Eye (tissue), 1 donor: ENCODE measurements at places on chromosomes 11 and 22.

DNA sequence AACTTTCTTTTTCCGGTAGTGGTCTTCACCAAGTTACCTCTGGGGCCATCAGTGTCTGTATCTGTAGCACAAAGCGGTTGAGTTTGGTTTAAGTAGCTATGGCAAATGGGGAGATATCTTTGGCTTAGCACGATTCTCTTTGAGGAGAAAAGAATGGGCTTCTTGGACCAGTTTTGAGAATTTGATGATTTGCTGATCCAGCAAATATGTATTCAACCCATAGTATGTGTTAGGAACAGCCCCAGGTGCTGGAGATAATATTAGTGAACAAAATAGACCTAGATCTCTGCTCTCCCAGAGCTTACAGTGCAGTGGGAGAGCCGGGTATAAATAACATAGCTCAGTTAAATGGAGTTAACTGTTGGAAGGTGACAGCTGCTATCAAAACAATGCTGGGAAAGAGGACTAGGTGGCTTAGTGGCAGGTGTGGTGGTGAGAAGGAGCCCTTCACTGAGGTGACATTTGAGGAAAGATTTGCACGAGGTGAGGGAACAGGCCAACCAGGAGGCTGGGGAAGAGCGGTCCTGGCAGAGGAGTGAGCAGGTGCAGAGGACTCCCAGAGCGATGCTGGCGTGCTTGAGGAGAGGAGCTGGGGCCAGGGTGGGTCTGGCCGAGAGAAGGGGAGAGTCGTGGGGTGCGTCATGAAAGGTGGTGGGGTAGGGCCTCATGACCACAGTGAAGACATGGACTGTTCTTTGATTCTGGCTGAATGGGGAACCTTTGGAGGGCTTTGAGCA lies 5.0 kb downstream of the TBC1D22A start:
- DNase-seq: no peak

GRCh38 chr11:67279589-67280340 lies 9.3 kb upstream of the ANKRD13D start:
- DNase-seq: no peak

DNA sequence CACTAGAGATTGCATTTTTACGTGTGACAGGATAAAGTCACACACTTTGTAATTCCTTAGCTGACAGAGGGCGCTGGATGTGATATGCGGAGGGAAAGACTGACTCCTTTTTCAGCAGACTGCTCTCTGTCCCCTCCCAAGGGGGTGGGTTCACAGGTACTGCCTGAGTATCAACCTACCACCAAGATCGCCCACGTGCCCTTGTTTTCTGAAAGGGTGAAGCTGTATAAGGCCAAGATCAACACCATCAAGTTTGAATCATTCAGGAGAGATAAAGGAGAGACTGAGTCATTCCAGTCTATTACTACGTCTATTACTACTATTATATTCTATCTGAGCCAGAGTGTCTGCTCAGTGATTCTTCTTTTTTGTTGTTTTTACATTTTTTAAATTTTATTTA lies 30.7 kb downstream of the BUD13 start:
- no peak for DNase-seq

DNA sequence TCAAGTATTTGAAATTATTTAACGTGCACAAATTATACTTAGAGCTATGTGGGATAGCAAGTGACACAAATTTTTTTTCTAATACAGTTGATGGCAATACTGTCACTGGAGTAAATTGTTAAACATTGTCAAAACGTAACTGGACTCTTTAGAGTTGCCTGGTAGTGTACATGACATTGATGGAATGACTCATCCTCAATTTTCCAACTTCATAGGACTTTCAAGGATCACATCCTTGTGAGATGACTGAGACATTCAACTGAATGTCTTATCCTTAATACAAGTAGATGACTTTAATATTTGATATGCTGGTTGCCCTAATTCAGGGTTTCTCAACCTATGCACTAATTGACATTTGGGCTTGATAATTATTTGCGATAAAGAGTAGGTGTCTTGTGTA lies 310.0 kb downstream of the SWAP70 start:
- no peak for DNase-seq

GRCh38 chr22:43304831-43305590 lies 38.2 kb downstream of the SCUBE1 start:
- no peak for DNase-seq

DNA sequence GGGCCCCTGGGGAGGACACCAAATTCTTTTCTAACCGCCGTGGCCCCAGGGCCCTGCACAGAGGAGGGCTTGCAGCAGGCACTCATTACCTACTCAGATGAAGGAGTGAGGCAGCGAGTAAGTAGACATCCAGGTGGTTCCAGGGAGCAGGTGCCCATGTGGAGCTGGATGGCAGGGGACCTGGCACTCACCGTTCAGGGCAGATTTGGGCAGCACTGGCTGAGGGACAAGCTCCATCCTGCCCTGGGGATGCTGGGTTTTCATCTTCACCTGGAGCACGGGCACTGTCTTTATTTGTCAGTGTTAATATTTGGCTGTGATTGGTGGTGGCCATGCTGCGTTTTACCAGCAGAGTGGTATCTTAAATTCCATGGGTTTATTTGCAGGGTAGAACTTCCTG lies 1182.7 kb downstream of the BRD1 start:
- DNase-seq: no peak

DNA sequence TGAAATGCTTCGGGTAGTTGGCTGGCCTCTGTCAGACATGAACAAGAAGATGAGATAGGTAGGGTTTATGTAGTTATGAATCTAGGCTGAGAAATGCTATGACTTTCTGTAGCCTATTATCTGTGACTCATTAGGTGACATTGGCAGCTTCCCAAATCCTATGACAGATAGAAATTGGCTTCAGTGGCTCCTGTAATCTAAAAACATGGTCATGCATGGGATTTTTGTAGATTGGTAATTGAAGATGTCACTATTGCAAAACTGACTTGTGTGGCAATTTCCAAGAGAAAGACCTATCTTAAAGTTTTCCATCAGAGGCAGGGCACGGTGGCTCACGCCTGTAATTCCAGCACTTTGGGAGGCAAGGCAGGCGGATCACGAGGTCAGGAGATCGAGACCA lies 29.4 kb upstream of the GRIK4 start:
- DNase-seq: no peak

DNA sequence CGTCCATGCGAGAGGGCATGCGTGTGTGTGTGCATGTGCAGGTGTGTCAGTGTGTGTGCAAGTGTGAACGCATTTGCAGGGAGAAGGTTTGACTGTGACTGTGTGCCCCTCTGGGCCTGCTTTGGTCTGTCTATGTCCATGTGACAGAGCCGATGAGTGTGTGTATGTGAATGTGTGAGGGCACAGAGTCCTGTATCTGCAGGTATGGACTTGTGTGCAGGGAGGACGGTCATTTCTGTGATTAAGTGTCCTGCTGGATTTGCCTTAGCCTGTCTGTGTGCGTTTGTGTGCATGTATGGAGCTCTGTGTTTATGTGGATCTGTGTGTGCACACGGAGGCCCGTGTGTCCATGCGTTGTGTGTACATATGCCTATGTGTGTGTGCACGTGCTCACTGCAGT lies 5.4 kb downstream of the EMID1 start:
- no peak for DNase-seq

GRCh38 chr11:58659910-58660570 lies 37.6 kb downstream of the CNTF start:
- no peak for DNase-seq

DNA sequence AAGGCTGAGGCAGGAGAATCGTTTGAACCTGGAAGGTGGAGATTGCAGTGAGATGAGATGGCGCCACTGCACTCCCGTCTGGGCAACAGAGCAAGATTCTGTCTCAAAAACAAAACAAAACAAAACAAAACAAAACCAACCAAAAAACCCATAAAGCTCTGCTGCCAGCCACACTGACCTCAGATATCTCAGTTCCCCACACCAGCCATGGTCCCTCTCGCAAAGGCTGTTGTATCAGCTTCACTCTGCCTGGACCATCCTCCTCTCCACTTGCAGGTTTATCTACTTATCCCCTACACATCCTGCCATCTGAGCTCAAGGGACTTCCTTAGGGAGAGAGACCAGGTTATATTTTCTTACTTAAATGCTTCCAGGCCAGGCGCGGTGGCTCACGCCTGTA lies 11.1 kb downstream of the BACE1-AS start:
- no peak for DNase-seq

- DNase-seq: no peak
Measured at GRCh38 chr11:96145163-96145585, 197.8 kb downstream of the MAML2 start.

- DNase-seq: no peak
Measured at GRCh38 chr11:127039591-127039990, 39.0 kb upstream of the KIRREL3 start.

- DNase-seq: no peak
Measured at GRCh38 chr22:19343470-19343869, 52.0 kb upstream of the CLTCL1 start.

DNA sequence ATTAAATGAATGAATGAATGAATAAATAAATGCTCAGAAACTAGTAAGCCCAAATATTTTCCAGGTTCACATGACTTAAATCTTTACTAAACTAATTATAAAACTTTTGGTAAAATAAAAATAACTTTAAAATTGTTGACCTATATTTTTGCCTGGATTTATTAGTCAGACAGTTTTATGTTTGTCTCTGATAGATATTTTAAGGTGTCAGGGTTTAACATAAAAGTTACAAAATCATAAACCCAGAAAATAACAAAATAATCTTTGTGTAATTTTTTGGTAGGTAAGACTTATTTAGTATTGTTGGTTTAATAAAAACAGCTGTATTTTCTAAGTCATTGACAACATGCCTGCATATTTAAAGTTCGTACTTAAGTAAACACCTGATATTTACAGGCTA lies 27.4 kb upstream of the HEPHL1 start:
- no peak for DNase-seq

DNA sequence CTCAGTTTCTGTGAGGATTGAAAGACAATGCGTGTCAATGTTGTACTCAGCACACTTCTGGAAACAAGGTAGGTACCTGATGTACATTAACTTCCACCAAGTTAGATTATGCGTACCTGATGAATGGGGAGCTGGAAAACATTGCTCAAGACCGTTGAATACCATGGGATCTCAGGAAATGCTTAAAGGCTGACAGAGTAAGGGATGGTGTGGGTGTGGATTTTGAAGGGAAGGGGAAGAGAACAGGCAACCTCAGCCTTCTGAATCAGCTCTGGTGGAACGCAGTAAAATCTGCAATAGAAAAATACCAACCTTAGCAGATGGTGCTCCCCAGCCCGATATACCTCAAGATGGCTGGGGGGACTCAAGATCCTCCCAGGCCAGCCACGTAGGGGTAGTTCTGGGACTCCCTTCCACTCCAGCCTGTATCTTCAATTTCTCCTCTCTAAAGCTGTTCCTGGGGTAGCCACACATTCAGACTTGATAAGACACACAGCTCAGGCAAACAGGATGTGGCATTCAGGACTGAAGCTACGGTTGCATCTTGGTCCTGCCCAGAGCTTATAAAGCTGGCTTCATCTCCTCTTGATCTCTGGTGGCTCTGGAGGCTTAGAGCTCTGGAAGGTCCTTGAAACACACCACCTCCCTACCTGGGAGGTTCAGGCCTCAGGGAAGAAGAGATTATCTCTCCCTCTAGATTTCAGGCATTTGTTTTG lies 111.8 kb downstream of the CTNND1 start:
- DNase-seq: no peak

GRCh38 chr11:131353766-131354165 lies 16.6 kb upstream of the NTM start:
- no peak for DNase-seq

DNA sequence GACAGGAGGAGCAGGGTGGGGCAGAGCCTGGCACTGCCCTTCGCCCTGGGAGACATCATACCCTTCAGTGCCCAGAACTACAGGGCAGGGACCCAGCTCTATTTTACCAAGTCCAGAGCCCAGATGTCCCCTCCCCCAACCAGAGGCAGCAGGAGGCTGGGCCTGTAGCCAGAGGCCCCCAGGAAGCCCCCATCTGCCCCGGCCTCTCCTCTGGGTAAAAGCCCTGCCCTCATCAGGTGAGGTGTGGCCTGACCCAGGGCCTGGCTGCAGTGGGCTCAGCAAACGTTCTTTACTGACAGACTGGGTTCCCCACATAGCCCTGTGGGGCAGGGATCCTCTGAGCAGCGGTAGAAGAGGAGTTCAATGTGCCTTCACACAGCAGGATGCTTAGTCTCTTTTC lies 51.8 kb upstream of the SLC22A12 start:
- DNase-seq: no peak

DNA sequence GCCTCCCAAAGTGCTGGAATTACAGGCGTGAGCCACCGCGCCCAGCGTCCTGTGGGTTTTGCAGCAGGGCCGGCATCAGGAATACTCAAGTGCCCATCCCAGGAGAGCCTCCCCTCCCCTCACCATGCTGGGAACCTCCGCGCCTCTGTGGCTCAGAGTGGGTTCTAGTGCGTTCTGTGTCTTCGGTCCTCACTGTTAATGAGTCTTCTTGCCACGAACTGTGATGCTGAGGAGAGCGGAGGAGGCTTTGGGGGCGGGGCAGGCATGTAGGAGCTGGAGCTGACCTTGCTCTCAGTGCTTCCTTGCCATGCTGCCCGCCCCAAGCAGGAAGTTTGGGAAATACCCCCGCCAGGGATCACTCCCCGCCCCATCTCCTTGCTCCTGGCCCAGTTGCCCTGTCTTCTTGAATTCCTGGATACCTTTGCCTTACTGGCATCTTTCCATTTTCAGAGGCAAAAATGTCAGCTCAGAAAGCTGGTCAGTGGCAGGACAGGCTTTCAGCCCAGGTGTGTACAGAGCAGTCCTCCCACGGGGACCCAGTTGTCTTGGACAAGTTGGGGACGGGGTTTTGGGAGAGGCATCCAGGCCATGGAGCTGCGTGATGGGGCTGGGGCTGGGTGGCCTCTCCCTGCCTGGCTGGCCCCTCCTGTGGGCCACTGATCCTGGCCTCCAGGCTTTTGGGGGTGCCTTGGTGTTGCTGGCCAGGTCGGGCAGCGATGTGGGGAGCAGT lies 5.1 kb downstream of the GRAMD4 start:
- no peak for DNase-seq

GRCh38 chr11:19959648-19960059 lies 200.6 kb downstream of the DBX1 start:
- no peak for DNase-seq

DNA sequence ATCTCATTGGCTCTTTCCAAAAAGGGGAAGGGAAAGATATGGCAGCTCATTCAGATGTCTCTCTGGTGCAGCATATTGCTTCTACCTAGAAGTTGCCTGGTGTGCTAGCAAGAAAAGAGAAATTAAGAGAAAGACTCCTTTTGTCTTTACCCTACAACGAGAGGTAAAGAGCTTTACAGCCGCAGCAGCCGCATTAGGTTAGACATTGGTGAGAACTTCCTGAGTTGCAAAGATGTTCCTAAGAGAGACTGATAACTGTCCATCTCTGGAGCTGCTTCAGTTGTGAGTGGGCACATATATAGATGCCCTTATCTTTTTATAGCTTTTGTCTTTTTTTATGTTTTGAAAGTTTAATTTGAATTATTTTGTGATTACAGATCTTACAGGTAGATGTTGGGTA lies 80.8 kb upstream of the NNMT start:
- DNase-seq: no peak

GRCh38 chr11:2794046-2794967 lies 91.3 kb downstream of the CDKN1C start:
- no peak for DNase-seq

- no peak for DNase-seq
Measured at GRCh38 chr11:126282361-126282735, 545 bp upstream of the TIRAP start.
